Tongue (tissue), 3 donors: ENCODE measurements at places on chromosomes 16 and 17.

GRCh38 chr17:16997514-16998429, 25.9 kb upstream of the TNFRSF13B start:
- DNase-seq: no peak

GRCh38 chr17:17200831-17201230, 5.3 kb downstream of the PLD6 start:
- peak; percentile 59 for DNase-seq

- no peak for DNase-seq
These were observed 27.9 kb upstream of the ARL6IP1 start for GRCh38 chr16:18829251-18829650.

- no peak for DNase-seq
These were observed 49.4 kb upstream of the GSE1 start for GRCh38 chr16:85563515-85564276.

- no peak for DNase-seq
These were observed 10.0 kb upstream of the NAGLU start for GRCh38 chr17:42526031-42526444.

GRCh38 chr16:87065446-87066132, 251.6 kb downstream of the C16orf95 start:
- DNase-seq: no peak

DNA sequence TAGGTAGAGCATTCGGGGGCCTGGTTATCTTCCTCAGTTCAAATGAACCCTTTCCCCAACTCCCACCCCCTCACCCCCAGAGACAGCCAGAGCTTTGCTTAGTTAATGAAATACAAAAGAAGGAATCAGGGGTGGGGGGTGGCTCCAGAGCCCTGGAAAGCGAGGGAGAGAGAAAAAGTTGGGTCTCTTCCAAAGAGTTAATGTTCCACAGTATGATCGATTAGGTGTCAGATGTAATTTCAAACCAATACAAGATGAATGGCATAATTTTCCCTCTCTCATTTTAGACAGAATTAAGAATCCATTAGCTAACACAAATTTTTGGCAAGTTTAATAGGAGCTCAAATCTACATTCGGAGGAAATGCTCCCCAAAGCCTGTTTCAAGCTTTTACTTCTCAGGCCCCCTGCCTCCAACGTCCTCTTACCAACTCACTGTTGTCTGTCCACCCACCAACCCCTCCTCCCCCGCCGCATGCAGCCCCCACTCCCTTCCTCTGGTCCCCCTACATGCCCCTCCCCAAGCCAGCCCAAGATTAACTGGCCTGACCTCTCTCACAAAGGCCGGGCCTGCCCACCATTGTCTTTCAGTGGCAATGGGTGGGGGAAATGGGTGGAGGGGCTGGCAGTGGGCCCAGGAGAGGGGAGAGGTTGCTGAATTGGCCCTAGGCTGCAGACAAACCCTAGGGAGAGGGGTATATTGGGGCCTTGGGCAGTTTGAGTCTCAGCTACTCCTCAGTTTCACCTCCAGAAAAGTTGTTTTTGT, 28.2 kb downstream of the NEUROD2 start:
- DNase-seq: no peak

DNA sequence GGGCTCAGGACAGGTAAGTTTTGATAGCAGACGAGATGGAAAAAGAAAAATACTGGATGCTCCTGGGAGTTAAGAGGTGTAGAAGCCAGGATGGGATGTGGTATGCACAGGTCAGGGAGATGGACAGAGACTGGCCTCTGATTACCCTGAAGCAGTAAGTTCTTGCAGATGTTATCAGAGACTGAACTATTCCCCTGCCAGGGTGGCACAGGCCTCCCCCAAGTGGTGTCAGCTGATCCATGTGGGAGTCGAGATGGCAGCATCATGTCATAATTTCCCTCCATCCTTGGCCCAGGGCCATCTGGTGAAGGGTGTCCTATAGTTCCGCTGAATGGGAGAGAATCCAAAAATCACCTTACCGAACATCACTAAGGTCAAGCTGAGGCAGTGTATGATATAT, 14.1 kb upstream of the NKD1 start:
- DNase-seq: no peak

DNA sequence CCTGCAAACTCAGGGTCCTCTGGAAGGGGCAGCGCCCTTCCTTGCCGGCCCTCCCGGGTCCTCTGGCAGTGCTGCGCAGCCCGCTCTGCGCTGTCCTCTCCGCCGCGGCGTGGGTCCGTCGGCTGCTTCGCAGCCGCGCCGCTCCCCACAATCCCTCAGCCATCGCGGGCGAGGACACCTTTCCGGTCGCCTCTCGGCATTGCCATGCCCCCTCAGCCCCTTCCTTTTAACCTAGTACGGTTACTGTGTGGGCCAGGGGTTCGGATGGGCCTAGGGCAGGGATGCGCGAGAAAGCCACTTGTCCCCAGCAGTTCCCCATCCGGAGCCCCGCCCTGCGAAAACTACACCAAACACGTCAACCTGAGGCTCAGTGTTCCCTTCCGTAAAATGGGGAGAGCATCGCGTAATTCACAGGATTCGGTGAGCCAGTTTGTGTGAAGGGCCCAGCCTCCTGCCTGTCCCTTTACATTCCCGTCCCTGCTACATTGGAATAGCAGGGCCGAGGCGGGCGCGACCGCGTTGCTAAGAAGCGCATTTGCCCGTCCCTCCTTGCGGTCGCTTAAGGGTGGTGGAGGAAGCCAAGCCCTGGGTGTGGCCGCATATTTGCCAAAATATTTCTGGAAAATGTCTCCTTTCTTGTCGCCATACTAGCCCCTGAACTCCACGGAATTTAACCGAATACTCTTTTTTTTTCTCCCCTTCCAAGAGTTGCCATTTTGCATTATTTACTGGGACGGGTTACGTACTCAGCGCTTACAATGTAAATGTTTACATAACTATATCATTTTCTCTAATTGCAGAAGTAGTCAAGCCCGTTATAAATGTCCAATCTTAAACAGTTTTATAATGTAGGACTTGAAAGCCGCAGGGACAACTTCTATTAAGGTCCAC, 13.2 kb downstream of the COPZ2 start:
- DNase-seq: peak; percentile 63

DNA sequence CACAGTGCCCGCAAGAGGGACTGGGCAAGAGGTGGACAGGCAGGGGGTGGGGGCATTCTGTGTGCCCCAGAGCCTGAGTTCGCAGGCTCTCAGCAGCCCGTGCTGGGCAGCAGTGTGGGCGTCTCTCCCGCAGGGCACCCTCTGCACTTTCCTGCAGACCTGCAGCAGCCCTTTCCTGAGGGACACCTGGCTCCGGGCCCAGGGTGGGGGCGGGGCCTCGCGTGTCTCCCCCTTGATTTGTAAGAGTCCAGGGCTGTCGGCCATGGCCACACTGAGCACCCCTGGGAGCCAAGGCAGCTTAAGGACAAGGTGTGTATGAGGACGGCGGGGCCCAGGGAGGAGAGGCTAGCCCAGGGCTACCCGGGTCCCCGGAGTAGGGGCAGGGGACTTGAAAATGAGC, 33.4 kb upstream of the SLC38A10 start:
- no peak for DNase-seq
